ENCODE measurements at places on chromosomes 11 and 22.

GRCh38 chr22:38569181-38569971, 607 bp downstream of the DMC1 start:
- peak; percentile 43 for DNase-seq

DNA sequence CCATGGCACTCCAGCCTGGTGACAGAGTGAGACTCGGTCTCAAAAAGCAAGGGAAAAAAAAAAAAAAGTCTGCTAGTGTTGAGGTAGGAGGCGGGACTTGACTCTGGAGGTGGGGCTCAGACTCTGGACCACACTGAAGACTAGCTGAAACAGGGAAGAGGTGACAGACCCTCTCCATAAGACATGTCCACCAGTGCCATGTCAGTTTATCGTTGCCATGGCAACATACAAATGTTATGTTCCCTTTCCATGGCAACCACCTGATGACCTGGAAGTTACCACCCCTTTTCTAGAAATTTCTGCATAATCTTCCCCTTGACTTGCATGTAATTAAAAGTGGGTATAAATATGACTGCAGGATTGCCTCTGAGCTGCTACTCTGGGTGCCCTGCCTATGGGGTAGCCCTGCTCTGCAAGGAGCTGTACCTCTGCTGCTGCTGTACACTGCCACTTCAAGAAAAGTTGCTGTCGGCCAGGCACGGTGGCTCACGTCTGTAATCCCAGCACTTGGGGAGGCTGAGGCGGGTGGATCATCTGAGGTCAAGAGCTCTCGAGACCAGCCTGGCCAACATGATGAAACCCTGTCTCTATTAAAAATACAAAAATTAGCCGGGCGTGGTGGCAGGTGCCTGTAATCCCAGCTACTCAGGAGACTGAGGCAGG, 55.1 kb downstream of the KIAA1671 start:
- no peak for DNase-seq

DNA sequence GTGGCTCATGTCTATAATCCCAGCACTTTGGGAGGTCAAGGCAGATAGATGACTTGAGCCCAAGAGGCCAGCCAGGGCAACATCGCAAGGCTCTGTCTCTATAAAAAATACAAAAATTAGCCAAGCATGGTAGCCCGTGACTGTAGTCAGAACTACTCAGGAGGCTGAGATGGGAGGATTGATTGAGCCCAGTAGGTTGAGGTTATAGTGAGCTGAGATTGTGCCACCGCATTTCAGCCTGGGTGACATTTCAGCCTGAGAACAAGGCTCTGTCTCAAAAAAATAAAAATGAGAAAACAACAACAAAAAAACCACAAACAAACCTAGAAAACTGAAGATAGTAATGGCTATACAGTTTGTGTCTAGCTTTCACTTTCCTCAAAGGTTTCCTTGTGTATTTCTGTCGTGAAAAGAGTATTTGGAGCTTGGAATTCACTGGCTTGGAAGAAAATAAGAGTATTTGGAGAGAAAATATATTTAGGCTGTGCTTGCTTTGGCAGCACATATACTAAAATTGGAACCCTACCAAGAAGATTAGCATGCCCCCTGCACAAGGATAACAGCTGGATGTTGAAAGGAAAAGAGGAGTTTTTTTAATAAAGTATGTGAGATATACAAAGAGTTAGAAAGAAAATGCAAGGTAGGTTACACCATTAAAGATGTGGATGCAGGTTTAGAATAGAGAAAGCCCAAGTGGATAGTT, 3.9 kb upstream of the BIRC3 start:
- DNase-seq, result no peak

DNA sequence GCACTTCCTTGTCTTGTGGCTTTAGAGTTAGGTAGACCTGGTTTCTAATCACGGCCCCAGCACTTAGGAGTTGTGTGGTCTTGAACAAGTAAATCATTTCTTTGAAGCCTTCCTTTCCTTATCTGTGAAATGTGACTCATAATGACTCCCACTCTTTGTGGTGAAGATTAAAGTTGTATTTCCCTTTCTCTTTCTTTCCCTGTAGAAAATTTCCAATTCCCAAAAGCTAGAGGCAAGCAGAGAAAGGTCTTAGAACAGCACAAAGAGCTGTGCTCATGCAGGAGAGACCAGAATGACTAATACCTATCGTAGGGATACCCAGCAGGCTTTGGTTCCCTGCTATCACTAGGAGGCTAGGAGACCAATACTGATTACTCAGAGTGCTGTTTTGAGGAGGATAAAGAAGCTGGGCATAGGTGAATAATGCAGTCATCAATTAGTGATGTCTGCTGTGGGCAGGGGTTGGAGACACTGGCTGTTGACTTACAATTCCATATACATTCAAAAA, 270.7 kb upstream of the SYN3 start:
- no peak for DNase-seq

- peak; percentile 83 for DNase-seq
These were observed 19.9 kb downstream of the CD44 start for GRCh38 chr11:35158701-35159510.

GRCh38 chr22:32882774-32883530, 81.4 kb downstream of the TIMP3 start:
- DNase-seq, result peak; percentile 29

- peak; percentile 57 for DNase-seq
These were observed 156.4 kb upstream of the PITPNB start for GRCh38 chr22:28075358-28075981.

DNA sequence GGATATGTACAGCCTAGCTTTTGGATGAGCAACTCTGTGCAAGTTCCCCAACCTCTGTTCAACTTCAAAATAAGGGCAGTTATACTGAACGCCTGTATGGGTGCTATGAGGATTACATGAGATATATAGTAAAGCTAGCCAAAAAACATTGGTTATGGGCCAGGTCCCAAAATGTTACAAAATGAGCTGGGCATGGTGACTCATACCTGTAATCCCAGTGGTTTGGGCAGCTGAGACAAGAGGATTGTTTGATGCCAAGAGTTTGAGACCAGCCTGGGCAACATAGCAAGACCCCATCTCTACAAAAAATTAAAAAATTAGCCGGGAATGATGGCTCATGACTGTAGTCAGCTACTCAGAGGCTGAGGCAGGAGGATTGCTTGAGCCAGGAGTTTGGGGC, 118.4 kb downstream of the TEAD1 start:
- DNase-seq, result no peak

DNA sequence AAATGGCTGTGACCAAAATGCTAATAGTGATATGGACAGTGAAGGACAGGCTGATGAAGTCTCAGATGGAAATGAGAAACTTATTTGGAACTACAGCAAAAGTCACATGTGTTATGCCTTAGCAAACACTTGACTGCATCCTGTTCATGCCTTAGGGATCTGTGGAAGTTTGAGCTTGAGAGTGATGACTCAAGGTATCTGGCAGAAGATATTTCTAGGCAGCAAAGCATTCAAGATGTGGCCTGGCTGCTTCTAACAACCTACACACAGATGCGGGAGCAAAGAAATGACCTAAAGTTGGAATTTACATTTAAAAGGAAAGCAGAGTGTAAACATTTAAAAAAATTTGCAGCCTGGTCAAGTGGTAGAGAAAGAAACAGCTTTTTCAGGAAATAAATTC, 28.1 kb upstream of the CD81 start:
- DNase-seq, result no peak

GRCh38 chr11:56776809-56777208, 28.3 kb upstream of the OR9G4 start:
- DNase-seq, result no peak

- DNase-seq, result no peak
These were observed 86.4 kb downstream of the KIRREL3 start for GRCh38 chr11:126914166-126914565.

- no peak for DNase-seq
These were observed 127.0 kb downstream of the MICAL2 start for GRCh38 chr11:12237381-12237784.

GRCh38 chr11:123416566-123416965, 13.5 kb upstream of the GRAMD1B start:
- no peak for DNase-seq

DNA sequence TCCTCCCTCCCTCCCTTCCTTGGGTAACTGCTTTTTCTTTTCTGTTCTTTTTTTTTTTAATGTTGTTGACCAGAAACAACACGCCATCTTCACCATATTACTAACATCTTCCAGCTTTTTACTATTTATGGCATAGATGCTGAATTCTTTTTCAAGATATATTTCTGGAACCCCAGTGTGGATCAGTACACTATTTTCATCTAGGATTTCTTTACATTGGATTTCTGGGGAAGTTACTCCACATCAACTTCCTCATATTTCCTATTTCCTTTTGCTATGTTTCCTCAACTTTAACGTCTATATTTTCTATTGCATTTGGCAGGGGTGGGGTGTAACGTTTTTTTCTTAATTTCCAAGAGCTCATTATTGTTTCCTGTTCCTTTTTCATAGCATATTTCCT, 7.0 kb downstream of the PGM2L1 start:
- DNase-seq, result no peak

DNA sequence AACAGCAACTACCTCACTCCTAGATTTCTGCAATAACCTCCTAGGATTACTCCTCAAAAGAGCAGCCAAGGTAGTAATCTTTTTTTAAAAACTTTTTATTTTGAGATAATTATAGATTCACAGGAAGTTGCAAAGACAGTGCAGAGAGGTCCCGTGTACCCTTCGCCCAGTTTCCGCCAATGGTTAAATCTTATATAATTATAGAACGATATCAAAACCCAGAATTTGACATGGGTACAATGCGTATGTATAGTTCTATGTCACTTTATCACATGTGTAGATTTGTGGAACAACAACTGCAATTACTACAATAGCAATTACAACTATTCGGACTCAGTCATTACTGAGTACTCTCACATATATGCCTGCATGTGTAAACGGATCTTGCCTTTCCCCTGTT, 94.8 kb upstream of the APOA1 start:
- no peak for DNase-seq

- peak; percentile 30 for DNase-seq
These were observed 473.7 kb downstream of the JRKL start for GRCh38 chr11:96863520-96863919.

DNA sequence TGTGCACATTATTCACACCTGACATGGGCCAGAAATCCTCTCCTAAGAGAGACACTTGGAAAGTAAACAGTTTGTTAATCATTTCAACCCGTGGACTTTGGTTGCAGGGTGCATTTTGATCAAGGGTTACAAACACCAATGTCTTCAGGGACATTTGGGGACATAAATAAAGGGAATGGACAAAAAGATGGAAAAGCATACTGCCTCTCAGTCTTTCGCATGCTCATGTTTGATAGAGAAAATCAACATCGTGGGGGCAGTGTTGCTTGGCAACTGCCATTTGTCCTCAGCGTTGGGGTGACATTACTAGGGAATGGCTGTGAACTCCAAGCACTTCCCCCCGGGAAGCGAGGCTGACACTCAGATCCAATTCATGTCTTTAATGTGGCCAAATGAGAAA, 114.7 kb upstream of the OR4B1 start:
- no peak for DNase-seq

DNA sequence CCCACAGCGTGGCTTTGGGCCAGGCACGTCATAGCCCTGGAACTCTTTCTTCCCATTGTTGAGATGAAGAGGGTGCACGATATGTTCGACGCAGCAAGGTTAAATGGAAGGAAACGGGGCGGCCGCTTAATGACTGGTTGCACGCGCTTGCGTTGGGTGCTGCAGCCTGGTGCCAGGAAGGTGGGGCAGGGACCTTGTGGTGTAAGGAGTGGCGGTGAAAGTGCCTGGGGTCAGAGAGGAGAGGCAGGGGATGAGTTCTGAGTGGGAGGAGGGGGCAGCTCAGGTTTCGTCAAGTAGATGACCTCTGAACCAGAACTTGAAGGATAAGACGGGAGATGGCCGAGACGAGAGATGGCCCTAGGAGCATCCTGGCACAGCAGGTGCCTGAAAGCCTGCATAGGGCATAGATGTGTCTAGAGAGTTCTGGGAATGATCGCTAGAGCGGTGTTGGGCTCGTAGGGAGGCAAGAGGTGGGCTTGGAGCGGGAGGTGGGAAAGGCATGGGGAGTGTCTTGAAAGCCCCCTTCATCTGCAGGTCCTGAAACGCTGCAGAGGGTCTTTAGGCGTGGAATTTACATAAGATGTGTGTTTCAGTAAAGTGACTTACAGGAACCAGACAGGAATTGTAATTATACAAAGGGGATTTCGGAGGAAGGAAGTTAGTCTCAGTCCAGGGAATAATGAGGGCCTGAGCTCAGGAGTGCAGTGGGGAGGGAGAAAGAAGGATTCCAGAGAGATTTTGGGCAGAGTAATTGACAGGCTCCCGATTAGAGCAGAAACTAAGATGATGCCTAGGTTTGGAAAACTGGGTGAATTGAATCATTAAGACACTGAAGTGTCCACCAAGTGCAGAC, 43.2 kb upstream of the CLDN5 start:
- no peak for DNase-seq

DNA sequence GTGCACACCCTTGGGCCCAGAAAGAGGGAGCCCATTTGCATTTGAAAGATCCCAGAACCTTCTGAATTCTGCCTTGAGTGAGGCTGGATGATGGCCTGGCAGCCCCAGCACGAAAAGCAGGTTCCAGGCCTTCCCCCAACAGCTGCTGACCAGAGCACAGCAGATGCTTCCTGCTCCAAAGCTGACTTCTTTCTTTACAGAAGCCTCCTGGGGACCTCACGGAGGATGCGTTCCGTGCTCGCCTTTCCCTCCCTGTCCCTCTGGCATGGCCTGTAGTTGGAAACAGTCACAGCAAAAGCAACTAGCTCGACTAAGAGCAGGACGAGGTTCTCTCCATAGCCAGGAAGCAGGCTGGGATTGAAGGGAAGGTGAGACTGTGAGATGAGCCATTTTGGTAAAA, 107.7 kb upstream of the B3GAT1 start:
- DNase-seq, result peak; percentile 70

DNA sequence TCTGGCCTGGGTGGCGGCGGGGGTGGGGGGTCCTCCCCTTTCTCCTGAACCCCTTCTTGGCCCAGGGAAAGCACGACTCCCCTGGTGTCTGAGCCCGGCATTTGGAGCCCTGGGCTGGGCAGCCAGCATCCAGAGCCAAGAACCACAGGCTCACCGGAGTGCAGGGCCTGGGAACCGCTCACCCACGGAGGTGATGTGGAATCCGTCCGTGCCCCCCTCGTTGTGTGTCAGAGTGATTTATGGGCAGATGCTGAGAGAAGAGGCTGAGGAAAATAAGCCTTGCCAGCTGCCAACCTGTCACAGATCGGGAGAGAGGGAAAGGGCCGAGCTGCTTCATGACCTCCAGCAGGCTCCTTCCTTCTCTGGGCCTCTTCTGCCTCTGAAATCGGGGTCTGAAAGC, 33.7 kb downstream of the WNT11 start:
- DNase-seq, result no peak

- peak; percentile 34 for DNase-seq
These were observed 2.8 kb upstream of the MMP1 start for GRCh38 chr11:102800767-102801166.

DNA sequence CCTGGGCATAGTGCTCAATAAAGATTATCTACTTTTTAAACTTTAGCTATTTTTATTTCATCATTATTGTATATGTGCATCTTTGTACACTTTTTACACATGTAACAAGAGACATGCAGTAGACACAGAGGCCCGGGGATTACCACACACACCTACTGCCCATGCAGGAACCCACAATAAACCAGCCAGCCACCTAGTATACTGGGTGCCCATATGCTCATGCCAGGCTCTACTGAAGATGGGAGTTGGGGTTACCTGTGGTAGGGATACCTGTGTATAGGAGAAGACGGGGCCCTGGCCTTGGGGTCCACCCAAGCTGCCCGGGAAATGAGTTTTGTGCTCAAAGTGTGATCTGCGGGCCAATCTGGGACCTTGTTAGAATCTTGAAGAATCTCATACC, 31.2 kb upstream of the P2RY2 start:
- no peak for DNase-seq

Measured in right hindlimb (tissue), 1 donor.